Natural killer cell (primary cell): ENCODE measurements at places on chromosomes 2 and 18.

DNA sequence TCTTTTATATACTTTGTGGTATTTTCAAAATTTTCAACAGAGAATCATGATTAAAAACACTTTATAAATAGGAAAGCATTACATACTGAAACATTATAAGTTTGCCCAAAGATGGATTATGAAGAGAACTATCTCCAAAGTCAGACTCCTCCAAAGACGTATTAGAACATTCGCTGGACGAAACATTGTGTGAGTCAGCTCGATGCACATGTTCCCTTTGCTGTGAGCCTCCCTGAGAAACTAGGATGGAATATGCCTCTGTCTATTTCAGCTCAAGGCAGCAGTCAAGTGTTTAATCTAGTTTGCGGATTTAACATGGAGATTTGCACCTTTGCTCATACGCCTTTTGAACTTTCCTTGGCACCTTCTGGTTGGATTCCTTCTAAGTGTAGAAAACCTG lies 92.2 kb upstream of the NCKAP5 start:
- DNase-seq: no peak
- no peak overlapping the region for H3K4me3 ChIP-seq
- H3K27me3 ChIP-seq: no peaks in the 10 kb centered on the region
- no peaks in the 10 kb centered on the region for H3K36me3 ChIP-seq
- no peak overlapping the region for H3K27ac ChIP-seq
- H3K4me1 ChIP-seq: no peaks in the 10 kb centered on the region

DNA sequence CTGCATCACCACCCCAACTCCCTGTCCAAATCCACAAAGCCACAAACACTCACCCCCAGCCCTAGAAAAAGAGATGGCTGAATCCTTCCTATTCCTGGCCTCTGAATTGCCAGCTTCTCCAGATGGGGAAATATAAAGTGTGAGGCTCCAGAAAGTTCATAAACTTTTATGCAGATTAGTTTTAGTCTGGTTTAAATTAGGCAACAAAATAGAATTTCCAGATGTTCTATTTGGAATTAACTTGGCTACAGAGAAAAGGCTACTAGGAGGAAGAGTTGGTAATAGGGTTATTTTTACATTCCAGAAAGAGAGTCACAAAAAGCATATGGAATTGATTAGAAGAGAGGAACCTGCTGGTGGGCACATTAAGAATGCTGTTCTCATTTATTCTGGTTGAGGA lies 56.0 kb downstream of the EN1 start:
- DNase-seq: no peak
- H3K4me3 ChIP-seq: no peak overlapping the region
- H3K36me3 ChIP-seq: no peaks in the 10 kb centered on the region
- no peaks in the 10 kb centered on the region for H3K27me3 ChIP-seq
- no peak overlapping the region for H3K27ac ChIP-seq

DNA sequence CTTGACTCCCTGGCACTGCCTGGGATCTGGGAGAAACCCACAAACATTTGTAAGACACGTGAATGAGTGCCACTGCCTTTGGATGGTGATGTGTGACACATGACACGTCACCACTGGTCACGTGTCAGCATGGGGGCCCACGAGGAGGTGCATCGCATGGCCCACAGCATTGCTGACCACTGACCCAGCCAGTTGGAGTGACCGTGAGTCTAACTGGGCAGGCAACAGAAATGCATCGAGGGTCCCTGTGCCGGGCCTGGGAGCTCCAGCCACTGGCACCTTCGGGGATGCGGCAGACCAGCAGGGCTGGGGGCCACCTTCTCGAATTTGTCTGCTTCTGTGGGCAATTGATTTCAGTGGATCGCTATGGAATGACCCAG lies 121.9 kb upstream of the HDAC4 start:
- H3K4me3 ChIP-seq: no peak overlapping the region
- no peaks in the 10 kb centered on the region for H3K27me3 ChIP-seq
- H3K36me3 ChIP-seq: no peaks in the 10 kb centered on the region
- no peak for DNase-seq
- no peaks in the 10 kb centered on the region for H3K4me1 ChIP-seq

DNA sequence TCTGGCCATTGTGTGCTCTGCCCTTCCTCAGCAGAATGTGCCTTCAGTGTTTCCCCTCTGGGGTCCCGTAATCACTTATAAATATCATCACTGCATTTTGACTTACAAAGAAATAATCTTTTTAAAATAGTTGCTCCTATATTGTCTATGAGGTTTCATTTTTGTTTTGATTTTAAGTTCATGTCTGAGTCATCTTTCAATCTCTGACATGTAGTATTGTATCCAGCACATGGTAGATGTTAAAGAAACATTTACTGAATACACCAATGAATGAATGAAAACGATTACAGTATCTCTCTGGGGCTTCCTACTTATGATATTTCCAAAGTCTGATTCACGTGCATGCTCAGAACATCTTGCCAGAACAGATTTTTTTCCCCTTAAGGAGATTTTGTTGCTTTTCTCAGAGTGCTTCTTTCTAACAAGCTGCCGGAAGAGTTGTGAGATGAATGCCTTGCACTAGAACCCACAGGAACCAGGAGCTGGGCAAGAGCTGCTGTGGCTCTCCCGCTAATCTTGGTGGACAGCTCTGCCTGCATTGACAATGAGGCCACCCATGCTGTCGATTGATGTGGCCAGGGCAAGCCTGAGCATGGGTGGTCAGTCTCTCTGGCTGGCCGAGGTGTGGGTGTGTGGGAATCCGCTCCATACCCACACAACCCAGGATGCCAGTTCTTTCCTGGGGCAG lies 199.4 kb downstream of the CYRIA start:
- H3K27me3 ChIP-seq: no peaks in the 10 kb centered on the region
- no peak overlapping the region for H3K27ac ChIP-seq
- H3K36me3 ChIP-seq: no peaks in the 10 kb centered on the region
- no peak overlapping the region for H3K4me3 ChIP-seq
- H3K4me1 ChIP-seq: no peaks in the 10 kb centered on the region

- DNase-seq: no peak
- no peaks in the 10 kb centered on the region for H3K4me1 ChIP-seq
- no peaks in the 10 kb centered on the region for H3K27me3 ChIP-seq
- H3K36me3 ChIP-seq: no peaks in the 10 kb centered on the region
- H3K4me3 ChIP-seq: no peak overlapping the region
Measured at GRCh38 chr2:177972782-177973181, 99.8 kb downstream of the PDE11A start.

GRCh38 chr2:173446722-173447121 lies 92.0 kb downstream of the CDCA7 start:
- no peaks in the 10 kb centered on the region for H3K4me1 ChIP-seq
- no peak overlapping the region for H3K4me3 ChIP-seq
- no peak overlapping the region for H3K27ac ChIP-seq

DNA sequence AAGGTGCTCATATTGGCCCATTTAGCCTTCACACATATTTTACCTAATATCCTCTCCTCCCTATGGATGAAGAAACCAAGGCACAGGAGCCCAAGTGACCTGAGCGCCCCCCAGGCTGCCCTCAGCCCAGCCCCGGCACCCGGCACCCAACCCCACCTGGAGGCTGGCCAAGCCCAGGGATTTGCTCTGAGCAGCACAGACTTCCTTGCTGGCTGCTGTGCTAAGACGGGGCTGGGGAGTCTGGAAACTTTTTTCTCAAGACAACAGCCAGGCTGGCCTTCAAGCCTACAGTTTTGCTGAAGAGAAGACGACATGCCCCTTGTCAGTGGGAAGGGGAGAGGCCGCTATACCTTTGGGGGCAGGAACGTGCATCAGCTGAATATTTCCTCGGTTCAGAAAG lies 52.7 kb upstream of the LAMA1 start:
- no peak overlapping the region for H3K27ac ChIP-seq
- H3K36me3 ChIP-seq: no peaks in the 10 kb centered on the region
- no peaks in the 10 kb centered on the region for H3K27me3 ChIP-seq
- H3K4me3 ChIP-seq: no peak overlapping the region
- no peaks in the 10 kb centered on the region for H3K4me1 ChIP-seq

- no peaks in the 10 kb centered on the region for H3K4me1 ChIP-seq
- H3K4me3 ChIP-seq: no peak overlapping the region
- DNase-seq: no peak
Measured at GRCh38 chr2:151486053-151486452, 76.4 kb downstream of the RIF1 start.

GRCh38 chr18:24560511-24560981 lies 100.1 kb downstream of the HRH4 start:
- H3K27ac ChIP-seq: no peak overlapping the region
- no peak overlapping the region for H3K4me3 ChIP-seq
- H3K4me1 ChIP-seq: no peaks in the 10 kb centered on the region

DNA sequence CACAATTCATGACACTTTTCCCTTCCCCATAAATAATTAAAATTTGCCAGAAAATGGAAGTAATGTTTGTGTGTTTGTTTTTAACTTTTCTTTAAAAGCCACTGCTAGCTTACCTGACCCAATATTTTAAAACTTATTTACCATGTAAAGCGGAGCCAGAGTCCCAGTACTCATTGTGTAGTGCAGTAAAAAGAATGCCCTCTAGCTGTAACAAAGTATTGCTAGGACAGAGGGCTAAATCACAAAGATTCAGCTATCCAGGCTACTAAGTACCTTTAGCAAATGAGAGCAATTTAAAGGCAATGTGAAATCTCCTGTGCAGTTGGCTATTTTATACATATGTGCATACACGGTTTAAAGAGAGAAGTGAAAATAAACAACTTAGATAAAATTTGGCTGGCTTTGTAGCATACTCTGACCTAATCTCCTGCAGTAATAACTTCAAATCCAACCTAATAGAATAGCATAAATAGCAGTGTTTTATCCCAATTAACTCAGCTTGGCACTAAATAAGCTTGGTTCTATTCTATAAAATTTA lies 997.4 kb upstream of the PIK3C3 start:
- H3K27ac ChIP-seq: no peak overlapping the region
- H3K36me3 ChIP-seq: no peaks in the 10 kb centered on the region
- no peak overlapping the region for H3K4me3 ChIP-seq
- H3K4me1 ChIP-seq: no peaks in the 10 kb centered on the region
- no peaks in the 10 kb centered on the region for H3K27me3 ChIP-seq

DNA sequence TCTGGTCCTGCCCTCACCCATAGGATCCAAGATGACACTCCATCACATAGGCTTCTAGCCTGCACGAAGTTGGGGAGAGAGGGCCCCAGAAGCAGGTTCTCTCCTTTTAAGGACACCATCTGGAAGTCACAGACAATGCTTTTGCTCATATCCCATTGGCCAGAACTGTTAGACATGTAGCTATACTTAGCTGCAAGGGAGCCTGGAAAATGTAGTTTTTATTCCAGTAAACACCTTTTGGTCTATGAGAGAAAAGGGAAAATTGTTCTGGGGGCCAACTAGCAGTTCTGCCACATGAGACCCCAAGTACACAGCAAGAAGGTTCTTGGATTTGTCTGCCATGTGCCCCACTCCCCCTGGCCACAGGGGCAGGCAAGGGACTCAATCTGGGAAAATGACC lies 206.1 kb downstream of the ZFP36L2 start:
- no peaks in the 10 kb centered on the region for H3K36me3 ChIP-seq
- H3K27ac ChIP-seq: no peak overlapping the region
- no peak overlapping the region for H3K4me3 ChIP-seq
- peaks cover 17% of the 10 kb centered on the region for H3K4me1 ChIP-seq
